ENCODE measurements at places on chromosomes 11 and 22.

GRCh38 chr22:50190182-50190940, 4.6 kb downstream of the TRABD start:
- DNase-seq: peak; percentile 84

- no peak for DNase-seq
Observed at GRCh38 chr11:123547180-123547579, 107.2 kb downstream of the SCN3B start.

- DNase-seq: no peak
Observed at GRCh38 chr22:29833392-29833965, 4.6 kb downstream of the ASCC2 start.

GRCh38 chr11:105953886-105954285, 68.2 kb downstream of the MSANTD4 start:
- DNase-seq: no peak

- no peak for DNase-seq
Observed at GRCh38 chr11:7490054-7490453, 4.7 kb downstream of the OLFML1 start.
